Stimulated activated CD4-positive, alpha-beta T cell treated with anti-CD3 and anti-CD28 coated beads, Interleukin-4, amount 100 ng/mL, for 48 hours (primary cell): ENCODE measurements at places on chromosomes 2 and 18.

DNA sequence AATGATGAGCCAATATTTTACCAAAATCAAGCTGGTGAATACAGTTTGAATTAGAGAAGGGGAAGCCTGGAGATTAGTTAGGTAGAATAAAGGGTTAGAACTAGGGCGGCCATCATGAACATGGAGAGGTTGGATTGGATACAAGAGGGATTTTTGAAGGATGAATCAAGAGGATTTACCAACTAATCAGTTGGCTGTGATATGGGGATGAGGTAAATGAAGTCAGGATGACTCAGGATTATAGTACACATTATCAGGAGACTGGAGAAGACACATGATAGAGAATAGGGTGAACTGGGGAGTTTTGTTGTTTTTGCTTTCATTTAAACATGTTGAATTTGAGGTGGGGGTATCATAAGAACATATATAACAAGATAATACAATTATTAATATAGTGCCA, 73.8 kb upstream of the PROKR1 start:
- DNase-seq, result no peak

- no peak for DNase-seq
Observed at GRCh38 chr2:179981085-179981484, 26.0 kb downstream of the CWC22 start.

DNA sequence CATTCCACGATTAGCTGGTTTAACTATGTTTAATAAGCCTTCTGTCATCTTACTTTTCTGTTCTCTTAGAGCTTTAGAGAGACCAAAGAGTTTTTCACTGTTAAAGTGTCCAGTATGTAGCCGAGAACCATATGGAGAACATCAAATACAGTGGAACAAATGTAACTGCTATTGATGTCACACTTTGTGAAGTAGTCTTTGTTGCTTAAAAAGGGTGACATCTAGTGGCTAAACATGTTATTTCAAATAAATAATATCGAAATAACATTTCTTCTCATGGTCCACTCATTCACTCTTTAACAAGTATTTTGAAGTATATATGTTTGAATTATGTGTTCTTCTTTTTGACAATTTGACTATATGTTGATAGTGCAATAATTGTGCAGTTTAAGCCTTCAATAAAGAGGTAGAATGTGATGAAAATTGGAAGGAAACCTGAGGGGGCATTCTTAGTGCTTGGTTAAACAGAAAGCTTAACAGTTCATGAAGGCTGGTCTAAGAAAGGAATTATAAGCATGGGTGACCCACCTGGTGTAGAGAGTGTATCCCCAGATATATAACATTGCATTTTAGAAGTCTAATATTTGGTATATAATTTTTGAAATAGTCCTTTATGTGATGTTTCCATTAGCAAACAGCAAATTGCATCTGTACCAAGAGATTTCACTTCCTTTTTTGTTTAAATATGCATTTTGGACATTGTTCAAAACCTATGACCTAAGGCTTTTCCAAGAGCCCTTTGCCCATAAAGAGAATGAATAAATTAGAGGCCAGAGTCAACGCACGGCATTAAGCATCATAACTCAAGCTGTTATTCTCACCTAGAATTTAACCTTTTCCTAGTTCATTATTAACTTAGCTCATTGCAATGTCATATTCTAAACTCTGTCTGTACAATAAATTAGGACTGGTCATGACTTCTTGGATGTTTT, 112.1 kb downstream of the KYNU start:
- no peak for DNase-seq

GRCh38 chr2:7363906-7364305, 446.7 kb downstream of the RNF144A start:
- DNase-seq, result no peak

GRCh38 chr2:126408671-126409070, 247.3 kb upstream of the GYPC start:
- DNase-seq, result no peak

DNA sequence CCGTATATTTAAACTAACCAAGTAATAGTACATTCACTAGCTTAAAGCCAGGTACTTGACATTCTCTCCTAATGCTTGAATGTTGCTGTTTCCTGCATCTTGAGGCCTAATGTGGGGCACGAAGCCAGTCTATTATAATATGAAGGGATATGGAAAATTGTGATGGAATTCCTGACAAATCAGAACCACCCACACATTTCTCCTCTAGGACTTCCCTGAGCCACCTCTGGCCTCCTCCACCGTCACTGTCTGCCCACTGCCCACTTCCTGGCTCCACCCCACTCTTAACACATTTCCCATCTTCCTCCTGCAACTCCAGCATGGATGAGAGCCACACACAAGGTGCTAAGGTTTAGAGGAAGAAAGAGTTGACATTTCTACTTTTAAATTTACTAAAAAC, 19.0 kb upstream of the INO80C start:
- no peak for DNase-seq

DNA sequence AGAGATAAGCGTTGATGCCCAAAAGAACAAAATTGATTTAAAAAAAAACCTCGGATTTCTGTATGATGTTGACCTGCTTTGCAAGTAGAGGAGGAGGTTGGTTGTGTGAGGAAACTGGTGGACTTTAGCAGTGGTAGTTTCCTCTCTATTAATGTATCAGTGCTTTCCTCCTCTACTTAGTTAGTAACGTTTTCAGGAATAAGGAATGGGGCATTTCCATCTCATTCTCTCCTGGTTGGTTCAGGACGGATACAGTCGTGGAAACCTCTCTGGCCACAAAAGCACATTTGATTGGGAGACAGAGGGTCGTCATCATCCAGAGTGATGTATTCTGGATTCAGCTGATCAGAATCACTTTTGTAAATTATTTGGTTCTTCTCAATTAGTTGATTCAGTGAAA, 1.5 kb downstream of the FHOD3 start:
- DNase-seq, result no peak

DNA sequence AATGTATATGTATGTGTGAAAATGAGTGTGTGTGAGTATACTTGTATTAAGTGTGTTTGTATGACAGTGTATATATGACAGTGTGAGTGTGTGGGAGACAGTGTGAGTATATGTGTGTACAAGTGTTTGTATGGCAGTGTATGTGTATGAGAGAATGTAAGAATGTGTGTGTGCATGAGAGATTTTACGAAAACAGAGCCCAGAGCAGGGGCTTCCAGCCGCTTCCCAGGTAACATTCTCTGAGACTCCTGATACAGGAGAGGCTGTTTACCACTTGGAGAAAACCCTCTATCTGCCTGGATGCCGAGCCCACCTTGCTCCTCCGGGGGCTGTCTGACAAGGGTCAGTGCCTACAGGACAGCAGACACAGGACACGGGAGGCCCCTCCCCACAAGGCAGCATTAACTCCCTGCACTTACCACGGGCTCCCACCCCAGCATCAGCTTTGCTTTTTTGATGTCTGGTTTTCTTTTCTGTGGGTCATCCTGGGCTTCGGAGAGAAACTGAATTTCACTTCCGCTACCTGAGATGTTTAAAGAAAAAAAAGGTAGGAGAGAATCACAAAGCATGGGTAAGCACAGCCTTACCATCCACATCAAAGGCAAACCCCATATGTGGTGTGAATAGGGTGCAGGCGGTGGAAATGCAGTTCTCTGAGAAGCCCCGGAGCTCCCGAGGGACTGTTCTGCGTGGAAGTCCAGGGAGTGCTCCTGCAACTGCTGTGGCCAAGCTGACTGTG, 97.6 kb downstream of the UXS1 start:
- no peak for DNase-seq

DNA sequence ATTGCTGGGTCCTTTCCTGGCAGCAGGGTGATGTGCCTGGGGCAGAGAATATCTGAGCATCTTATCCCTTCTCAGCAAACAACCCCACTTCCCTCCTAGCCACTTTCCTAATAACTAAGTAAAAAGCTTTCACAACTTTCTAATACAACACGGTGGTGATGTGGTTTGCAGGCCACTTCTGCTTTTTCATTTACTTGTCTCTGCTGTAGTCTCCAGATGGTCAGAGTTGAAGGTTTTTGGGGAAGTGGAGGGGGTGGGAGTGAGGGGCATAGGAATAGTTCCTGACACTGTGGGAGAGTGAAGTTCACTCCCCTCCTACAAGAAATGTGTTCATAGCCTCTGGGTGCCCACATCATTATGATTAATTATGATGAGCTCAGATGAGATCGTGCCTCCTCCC, 11.6 kb downstream of the OXER1 start:
- no peak for DNase-seq
